Hematopoietic multipotent progenitor cell treated with erythropoietin and hydrocortisone succinate and interleukin-3 and kit ligand, for 4 days (in vitro differentiated cells): ENCODE measurements at places on chromosomes 13 and 19.

DNA sequence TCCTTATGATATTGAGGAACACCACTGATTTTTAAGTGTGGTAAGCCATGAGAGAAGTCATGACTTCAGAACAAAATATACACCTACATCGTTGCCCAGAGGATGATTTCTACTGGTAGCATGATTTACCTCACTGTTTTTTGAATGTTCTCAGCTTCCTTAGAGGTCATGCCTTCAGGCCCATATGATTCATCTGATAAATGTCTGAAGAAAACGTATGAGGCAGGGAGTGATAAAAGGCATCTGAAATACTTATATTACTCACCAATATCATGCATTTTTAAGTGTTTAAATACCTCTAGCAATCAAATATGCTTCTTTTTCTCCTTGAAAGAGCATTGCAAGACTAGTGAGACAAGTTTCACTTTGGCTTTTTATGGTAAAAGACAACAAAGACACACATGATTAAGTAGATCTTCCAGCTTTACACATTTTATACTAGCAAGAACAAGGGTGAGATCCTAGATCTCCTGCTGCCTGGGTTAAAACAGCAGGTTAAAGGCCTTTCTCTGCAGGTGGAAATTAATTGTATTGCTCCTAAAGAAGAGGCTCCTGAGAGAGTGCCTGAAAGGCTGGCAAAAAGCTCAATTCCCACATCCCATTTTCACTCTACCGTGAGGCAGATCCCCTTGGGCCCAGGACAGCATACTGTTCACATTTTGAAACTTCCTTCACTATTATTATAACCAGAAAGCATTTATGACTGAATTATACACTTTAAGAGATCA, 432.4 kb downstream of the SLITRK1 start:
- DNase-seq = no peak

GRCh38 chr19:5053661-5054060, 84.7 kb downstream of the KDM4B start:
- no peak for DNase-seq

GRCh38 chr13:110521946-110522345, 39.6 kb downstream of the RAB20 start:
- peak; percentile 77 for DNase-seq

DNA sequence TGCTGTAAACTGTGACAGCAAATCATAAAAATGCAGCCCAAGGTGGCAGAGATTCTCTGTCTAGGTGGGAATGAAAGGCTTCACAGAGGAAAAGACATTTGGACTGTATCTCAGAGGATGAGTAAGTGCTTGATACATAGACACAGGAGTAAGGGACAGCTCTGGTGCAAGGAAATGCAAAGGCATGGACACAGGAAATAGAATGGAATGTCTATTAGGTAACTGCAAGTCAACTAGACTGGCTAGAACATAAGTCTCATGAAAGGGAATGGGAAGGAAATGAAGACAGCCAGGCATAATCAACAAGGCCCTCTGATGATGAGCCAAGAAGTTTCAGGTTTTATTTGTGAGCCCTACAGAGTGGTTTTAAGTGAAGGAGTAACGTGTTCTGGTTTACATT, 321.7 kb downstream of the SUCLA2 start:
- no peak for DNase-seq

DNA sequence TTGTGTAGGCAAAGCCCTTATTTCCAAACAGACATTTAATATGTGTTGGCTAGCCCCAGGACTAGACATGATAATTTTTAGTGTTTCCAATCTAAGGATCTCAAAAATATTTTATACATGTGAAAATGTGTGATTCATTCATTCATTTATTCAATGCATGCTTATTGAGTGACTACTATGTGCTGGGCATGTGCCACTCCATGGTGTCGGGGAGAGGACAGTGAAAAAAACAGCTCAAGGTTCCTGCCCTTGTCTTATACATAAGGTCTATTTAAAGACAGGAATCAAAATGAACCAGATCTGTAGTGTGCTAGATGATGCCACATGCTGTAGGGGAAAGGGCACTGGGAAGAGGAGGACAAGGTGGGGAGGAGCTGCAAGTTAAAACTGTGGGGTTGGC, 36.5 kb downstream of the GJA3 start:
- DNase-seq = no peak

DNA sequence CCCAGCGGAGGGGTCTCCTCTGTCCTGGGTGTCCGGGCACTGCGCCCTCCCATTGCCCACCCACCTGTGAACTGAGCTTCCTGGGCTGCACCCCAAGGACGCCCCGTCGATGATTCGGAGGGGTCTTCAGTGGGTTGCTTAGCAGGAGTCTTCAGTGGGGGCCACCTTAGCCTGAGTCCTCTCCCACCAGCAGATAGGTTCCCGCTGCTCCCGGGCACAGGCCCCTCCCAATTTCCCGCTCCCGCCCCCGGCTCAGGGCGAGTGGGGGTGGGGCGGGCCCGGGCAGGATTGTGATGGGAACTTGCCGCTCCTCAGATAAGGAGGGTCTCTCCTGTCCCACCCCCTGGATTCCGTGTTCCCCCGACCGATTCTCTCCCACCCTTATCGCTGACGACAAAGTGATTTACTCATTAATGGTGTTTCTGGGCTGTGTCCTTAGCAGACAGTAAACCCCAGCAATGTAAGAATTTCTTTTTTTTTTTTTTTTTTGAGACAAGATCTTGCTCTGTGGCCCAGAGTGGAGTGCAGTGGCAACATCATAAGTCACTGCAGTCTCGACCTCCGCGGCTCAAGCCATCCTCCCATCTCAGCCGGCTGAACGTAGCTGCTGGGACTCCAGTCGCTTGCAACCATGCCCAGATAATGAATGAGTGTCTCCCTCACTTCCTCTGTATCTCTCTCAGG, 655 bp upstream of the S1PR5 start:
- DNase-seq = peak; percentile 67

- no peak for DNase-seq
Measured at GRCh38 chr13:102040812-102041211, 361.0 kb downstream of the FGF14 start.
